Neural cell (in vitro differentiated cells): ENCODE measurements at places on chromosomes 12 and 14. TPM values are rescaled to one million over a fixed set of nuclear protein-coding genes. Genes with fewer than 3 reads are reported as not detected.

PTPRB gene
- polyA plus RNA-seq, result 0.26 and 0.32 TPM in 2 replicates

BATF gene
- not detected in 2 replicates for polyA plus RNA-seq

TIMELESS gene
- 2.5 and 4.4 TPM in 2 replicates for polyA plus RNA-seq

ZFHX2 gene
- 0.72 and 1.7 TPM in 2 replicates for polyA plus RNA-seq

DYNC1H1 gene
- 298 and 343 TPM in 2 replicates for polyA plus RNA-seq

LRP1-AS gene
- polyA plus RNA-seq, result not detected in 2 replicates

BAZ1A gene
- polyA plus RNA-seq, result 10.4 and 18.1 TPM in 2 replicates

TRIAP1 gene
- 40.7 and 45.1 TPM in 2 replicates for polyA plus RNA-seq

RNASE2 gene
- 0.68 TPM in 1 of 2 replicates, not detected in the other for polyA plus RNA-seq

RPL10L gene
- not detected in 2 replicates for polyA plus RNA-seq

TXNRD1 gene
- polyA plus RNA-seq, result 59.6 and 61.8 TPM in 2 replicates

CLEC7A gene
- not detected in 2 replicates for polyA plus RNA-seq

CABP1 gene
- polyA plus RNA-seq, result 0.44 and 0.71 TPM in 2 replicates

FOXG1 gene
- 53.5 and 54.0 TPM in 2 replicates for polyA plus RNA-seq

TAS2R14 gene
- polyA plus RNA-seq, result 13.5 and 14.9 TPM in 2 replicates

ATL1 gene
- polyA plus RNA-seq, result 70.4 and 73.0 TPM in 2 replicates

DEGS2 gene
- polyA plus RNA-seq, result 0.37 TPM in 1 of 2 replicates, not detected in the other

RD3L gene
- polyA plus RNA-seq, result 0.28 and 0.69 TPM in 2 replicates

GPRC5A gene
- polyA plus RNA-seq, result 0.09 TPM in 1 of 2 replicates, not detected in the other

RNASE4 gene
- 1.1 TPM in 1 of 2 replicates, not detected in the other for polyA plus RNA-seq

SIRT4 gene
- 9.7 and 13.8 TPM in 2 replicates for polyA plus RNA-seq

RFLNA gene
- 5.6 and 9.6 TPM in 2 replicates for polyA plus RNA-seq

FAM186B gene
- not detected in 2 replicates for polyA plus RNA-seq

LGR5 gene
- 0.16 TPM in 1 of 2 replicates, not detected in the other for polyA plus RNA-seq

LPAR5 gene
- 0.48 TPM in 1 of 2 replicates, not detected in the other for polyA plus RNA-seq

TNS2 gene
- polyA plus RNA-seq, result 4.2 and 7.9 TPM in 2 replicates

RERG gene
- 0.70 and 0.87 TPM in 2 replicates for polyA plus RNA-seq

NAV3 gene
- polyA plus RNA-seq, result 35.5 and 36.9 TPM in 2 replicates

C1QL4 gene
- polyA plus RNA-seq, result 13.7 and 15.4 TPM in 2 replicates

STYK1 gene
- polyA plus RNA-seq, result 0.24 and 0.26 TPM in 2 replicates

SYNDIG1L gene
- 2.0 and 2.1 TPM in 2 replicates for polyA plus RNA-seq

ZC3H14 gene
- polyA plus RNA-seq, result 70.5 and 85.7 TPM in 2 replicates

MANSC4 gene
- polyA plus RNA-seq, result 0.43 and 0.54 TPM in 2 replicates

NINJ2 gene
- not detected in 2 replicates for polyA plus RNA-seq

CIT gene
- 3.3 and 12.4 TPM in 2 replicates for polyA plus RNA-seq

DACT1 gene
- polyA plus RNA-seq, result 125 TPM in 2 replicates

MTHFD1 gene
- polyA plus RNA-seq, result 5.4 and 7.1 TPM in 2 replicates

CLEC1B gene
- polyA plus RNA-seq, result not detected in 2 replicates

TBC1D30 gene
- polyA plus RNA-seq, result 16.5 and 17.6 TPM in 2 replicates

ASPG gene
- 0.16 and 1.4 TPM in 2 replicates for polyA plus RNA-seq

SLCO1C1 gene
- not detected in 2 replicates for polyA plus RNA-seq

PABPN1 gene
- 431 and 532 TPM in 2 replicates for polyA plus RNA-seq

RPL6 gene
- polyA plus RNA-seq, result 1,383 and 1,647 TPM in 2 replicates

GNB3 gene
- 18.8 and 19.0 TPM in 2 replicates for polyA plus RNA-seq

CLEC2A gene
- not detected in 2 replicates for polyA plus RNA-seq

WNK1 gene
- polyA plus RNA-seq, result 25.9 and 35.5 TPM in 2 replicates

LRRK2 gene
- 0.04 and 0.54 TPM in 2 replicates for polyA plus RNA-seq

TCL1B gene
- polyA plus RNA-seq, result not detected in 2 replicates

TEX52 gene
- polyA plus RNA-seq, result not detected in 2 replicates

INHBC gene
- polyA plus RNA-seq, result not detected in 2 replicates

MUCL1 gene
- not detected in 2 replicates for polyA plus RNA-seq

IAPP gene
- polyA plus RNA-seq, result not detected in 2 replicates

COX6A1 gene
- 1,801 and 2,017 TPM in 2 replicates for polyA plus RNA-seq

JAG2 gene
- polyA plus RNA-seq, result 20.3 and 31.5 TPM in 2 replicates

HNF1A gene
- polyA plus RNA-seq, result not detected in 2 replicates

NPFF gene
- polyA plus RNA-seq, result not detected in 2 replicates

KRT75 gene
- not detected in 2 replicates for polyA plus RNA-seq
